ENCODE measurements at places on chromosomes 7 and 10. TPM values are rescaled to one million over a fixed set of nuclear protein-coding genes. Genes with fewer than 3 reads are reported as not detected.

The KCP gene
- 0.50 TPM for total RNA-seq

The ZNF92 gene
- 4.1 TPM for total RNA-seq

The FKBP6 gene
- not detected for total RNA-seq

The MAT1A gene
- not detected for total RNA-seq

The ASZ1 gene
- total RNA-seq: not detected

The CCDC172 gene
- not detected for total RNA-seq

The METTL27 gene
- 4.9 TPM for total RNA-seq

The LLCFC1 gene
- total RNA-seq: not detected

The GATA3 gene
- total RNA-seq: not detected

The HOXA5 gene
- 22.1 TPM for total RNA-seq

The CLEC5A gene
- total RNA-seq: not detected

The ITGB8 gene
- 100 TPM for total RNA-seq

The NRP1 gene
- total RNA-seq: 373 TPM

The UPK3BL1 gene
- total RNA-seq: 9.8 TPM

The ADRB1 gene
- not detected for total RNA-seq

The TDRD1 gene
- total RNA-seq: not detected

The TMEM196 gene
- not detected for total RNA-seq

The STEAP1B gene
- 10.3 TPM for total RNA-seq

The WDR86 gene
- 1.0 TPM for total RNA-seq

The BTBD16 gene
- total RNA-seq: not detected

The TEX47 gene
- not detected for total RNA-seq

The TAS2R4 gene
- total RNA-seq: 1.5 TPM

The TFR2 gene
- not detected for total RNA-seq

The ZPBP gene
- total RNA-seq: not detected

The CPA2 gene
- under 0.01 TPM for total RNA-seq

The FXYD4 gene
- not detected for total RNA-seq

The LBX1 gene
- under 0.01 TPM for total RNA-seq

The HDAC9 gene
- 3.6 TPM for total RNA-seq

The EZH2 gene
- total RNA-seq: 6.7 TPM

The HECW1 gene
- total RNA-seq: 6.1 TPM

The ADCYAP1R1 gene
- total RNA-seq: not detected

The GJD4 gene
- 0.17 TPM for total RNA-seq

The RARRES2 gene
- 174 TPM for total RNA-seq

The CALHM3 gene
- not detected for total RNA-seq

The UROS gene
- total RNA-seq: 60.4 TPM

The TUBB8 gene
- total RNA-seq: not detected
